ENCODE measurements at places on chromosomes 13 and 19. TPM values are rescaled to one million over a fixed set of nuclear protein-coding genes. Genes with fewer than 3 reads are reported as not detected.

MAMSTR gene
- 0.62 TPM for total RNA-seq

CUL4A gene
- total RNA-seq: 55.7 TPM

- DNase-seq: no peak
These were observed 75.0 kb downstream of the RASA3 start for GRCh38 chr13:114057166-114058050.

DNA sequence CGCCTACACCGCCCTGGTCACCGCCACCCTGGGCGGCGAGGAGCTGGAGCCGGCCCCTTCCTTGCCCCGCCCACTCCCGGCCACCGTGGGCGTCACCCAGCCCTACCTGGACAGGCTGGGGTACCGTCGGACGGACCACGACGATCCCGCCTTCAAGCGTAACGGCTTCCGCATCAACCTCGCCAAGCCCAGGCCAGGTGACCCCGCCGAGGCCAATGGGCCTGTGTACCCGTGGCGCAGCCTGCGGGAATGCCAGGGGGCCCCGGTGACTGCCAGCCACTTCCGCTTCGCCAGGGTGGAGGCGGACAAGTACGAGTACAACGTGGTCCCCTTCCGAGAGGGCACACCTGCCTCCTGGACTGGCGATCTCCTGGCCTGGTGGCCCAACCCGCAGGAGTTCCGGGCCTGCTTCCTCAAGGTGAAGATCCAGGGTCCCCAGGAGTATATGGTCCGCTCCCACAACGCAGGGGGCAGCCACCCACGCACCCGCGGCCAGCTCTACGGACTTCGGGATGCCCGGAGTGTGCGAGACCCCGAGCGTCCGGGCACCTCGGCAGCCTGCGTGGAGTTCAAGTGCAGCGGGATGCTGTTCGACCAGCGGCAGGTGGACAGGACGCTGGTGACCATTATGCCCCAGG, 7.0 kb downstream of the CILP2 start:
- no peak for DNase-seq

- DNase-seq: no peak
These were observed 71.9 kb upstream of the KLF12 start for GRCh38 chr13:74206061-74206561.

DNA sequence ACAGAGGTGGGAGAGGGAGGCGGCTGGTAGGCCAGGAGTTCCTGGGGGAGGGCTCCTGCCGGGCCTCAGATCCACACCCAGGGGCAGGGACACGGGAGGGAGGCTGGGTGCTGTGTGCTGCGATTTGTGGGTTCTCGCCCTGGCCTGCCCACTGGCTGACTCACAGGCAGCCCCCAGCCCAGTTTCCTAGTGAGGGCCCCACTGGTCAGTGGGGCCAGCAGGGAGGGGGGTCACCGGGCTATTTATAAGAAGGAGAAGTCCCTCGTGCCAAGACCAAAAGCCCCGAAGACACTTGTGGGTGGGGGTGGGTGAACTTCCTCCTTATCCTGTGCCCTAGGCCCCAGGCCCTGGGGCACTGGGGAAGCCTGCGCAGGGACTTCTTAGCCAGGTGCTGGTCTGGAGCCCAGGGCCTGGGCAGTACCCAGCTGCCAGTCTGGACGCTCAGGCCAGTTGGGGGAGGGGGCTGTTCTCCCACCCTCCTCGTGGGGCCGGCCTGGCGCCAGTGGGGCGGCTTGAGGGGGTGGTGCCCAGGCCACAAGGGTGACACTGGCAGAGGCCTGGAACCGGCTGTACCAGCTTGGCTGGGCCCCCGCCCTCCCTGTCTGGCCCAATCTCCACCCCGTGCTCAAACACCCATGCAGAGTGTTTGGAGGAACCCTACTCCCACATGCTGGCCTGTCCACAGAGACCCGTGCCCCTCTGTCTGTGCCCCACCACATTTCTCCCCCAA, 5.0 kb upstream of the JUNB start:
- DNase-seq: peak; percentile 32

GRCh38 chr19:2127758-2128157, 23.6 kb downstream of the AP3D1 start:
- DNase-seq: no peak

KIR3DL1 gene
- not detected for total RNA-seq

GRCh38 chr13:26707122-26708006, 53.2 kb downstream of the GPR12 start:
- DNase-seq: peak; percentile 9

C1QTNF9B gene
- not detected for total RNA-seq

Measured in occipital lobe (tissue), 3 donors.